ENCODE measurements at places on chromosomes 7 and 10. TPM values are rescaled to one million over a fixed set of nuclear protein-coding genes. Genes with fewer than 3 reads are reported as not detected.
A peak's percentile ranks its signal among the peaks of the same experiment; 100 is the strongest.

- H3K36me3 ChIP-seq: no peaks in the 10 kb centered on the region
- peaks cover 35% of the 10 kb centered on the region for H3K4me1 ChIP-seq
- no peak overlapping the region for H3K27ac ChIP-seq
- DNase-seq: no peak
These were observed 468.7 kb downstream of the KCNMA1 start for GRCh38 chr10:77168861-77169260.

GRCh38 chr7:99839287-99840021 lies 11.6 kb downstream of the CYP3A43 start:
- no peaks in the 10 kb centered on the region for H3K27me3 ChIP-seq
- DNase-seq: peak; percentile 65
- H3K4me1 ChIP-seq: peaks cover 5% of the 10 kb centered on the region
- H3K4me3 ChIP-seq: no peak overlapping the region
- no peaks in the 10 kb centered on the region for H3K36me3 ChIP-seq

GRCh38 chr10:113992471-113993011 lies 51.1 kb upstream of the ADRB1 start:
- peaks cover 4% of the 10 kb centered on the region for H3K4me1 ChIP-seq
- no peaks in the 10 kb centered on the region for H3K36me3 ChIP-seq
- no peak for DNase-seq
- H3K27ac ChIP-seq: no peak overlapping the region
- H3K4me3 ChIP-seq: no peak overlapping the region

- peaks cover 12% of the 10 kb centered on the region for H3K4me1 ChIP-seq
- peak overlapping the region; percentile 12 for H3K27ac ChIP-seq
- peak; percentile 44 for DNase-seq
- H3K36me3 ChIP-seq: peaks cover 48% of the 10 kb centered on the region
- H3K4me3 ChIP-seq: no peak overlapping the region
- H3K27me3 ChIP-seq: no peaks in the 10 kb centered on the region
These were observed 4.9 kb upstream of the PHKG1 start for GRCh38 chr7:56097700-56098099.

DNA sequence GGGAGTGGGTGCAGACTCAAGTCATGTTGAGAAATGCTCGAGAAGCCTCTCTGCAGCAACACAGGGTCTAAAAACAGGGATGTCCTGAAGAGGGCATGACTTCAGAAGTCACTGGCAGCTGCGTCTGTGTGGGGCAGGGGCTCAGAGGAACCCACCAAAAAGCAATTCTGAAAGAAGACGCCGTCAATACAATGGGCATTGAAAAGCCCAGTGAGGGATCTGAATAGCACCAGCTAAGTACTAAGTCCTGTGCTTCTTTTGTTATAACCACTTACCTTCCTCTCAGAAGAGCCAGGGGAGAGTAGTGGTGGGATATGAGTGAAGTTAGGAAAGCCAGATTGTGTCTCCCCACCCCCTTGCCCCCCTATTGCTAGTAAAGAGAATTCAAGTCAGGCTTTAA lies 137.2 kb downstream of the INHBA start:
- DNase-seq: no peak
- H3K27me3 ChIP-seq: no peaks in the 10 kb centered on the region
- no peaks in the 10 kb centered on the region for H3K36me3 ChIP-seq
- no peaks in the 10 kb centered on the region for H3K4me1 ChIP-seq
- H3K4me3 ChIP-seq: no peak overlapping the region

DNA sequence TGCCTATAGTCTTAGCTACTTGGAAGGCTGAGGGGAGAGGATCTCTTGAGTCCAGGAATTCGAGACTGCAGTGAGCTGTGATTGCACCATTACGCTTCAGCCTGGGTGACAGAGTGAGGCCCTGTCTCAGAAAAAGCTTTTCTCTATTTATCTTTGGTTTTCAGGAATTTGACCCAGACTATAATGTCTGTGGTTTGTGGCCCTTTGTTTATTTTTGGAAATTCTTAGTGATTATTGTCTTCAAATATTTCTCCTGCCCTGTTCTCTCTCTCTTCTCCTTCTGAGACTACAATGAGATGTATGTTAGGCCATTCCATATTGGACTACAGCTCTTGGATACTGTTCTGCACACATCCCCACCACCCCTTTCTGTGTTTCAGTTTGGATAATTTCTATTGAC lies 4.7 kb downstream of the MUC12 start:
- H3K4me3 ChIP-seq: no peak overlapping the region
- no peak overlapping the region for H3K27ac ChIP-seq
- peaks cover 9% of the 10 kb centered on the region for H3K27me3 ChIP-seq
- DNase-seq: no peak
- no peaks in the 10 kb centered on the region for H3K4me1 ChIP-seq

DNA sequence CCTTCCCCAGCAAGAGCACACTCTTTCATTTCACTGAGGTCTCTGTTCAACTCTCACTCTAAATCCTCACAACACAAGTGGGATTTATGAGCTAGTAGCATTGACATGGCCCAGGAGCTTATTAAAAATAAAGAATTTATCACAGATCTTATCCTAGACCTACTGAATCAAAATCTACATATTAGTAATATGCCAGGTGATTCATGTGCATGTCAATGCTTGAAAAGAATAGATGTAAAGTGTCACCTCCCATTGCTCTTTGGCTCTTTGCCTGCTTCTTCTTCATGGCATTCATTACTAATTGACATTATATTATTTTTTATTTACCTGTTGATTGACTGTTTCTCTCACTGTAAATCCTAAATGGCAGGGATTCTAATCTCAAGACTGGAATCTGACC lies 459.2 kb upstream of the LRRTM3 start:
- no peak overlapping the region for H3K27ac ChIP-seq
- H3K27me3 ChIP-seq: no peaks in the 10 kb centered on the region
- no peak overlapping the region for H3K4me3 ChIP-seq
- H3K36me3 ChIP-seq: no peaks in the 10 kb centered on the region
- no peak for DNase-seq

GRCh38 chr10:97333601-97334369 lies 744 bp downstream of the FRAT2 start:
- H3K27ac ChIP-seq: peak overlapping the region; percentile 93
- peaks cover 76% of the 10 kb centered on the region for H3K4me1 ChIP-seq
- H3K4me3 ChIP-seq: peak overlapping the region; percentile 89
- H3K27me3 ChIP-seq: no peaks in the 10 kb centered on the region
- H3K36me3 ChIP-seq: peaks cover 18% of the 10 kb centered on the region

The TMEM176B gene
- total RNA-seq: 93.6 TPM

The CLEC5A gene
- not detected for total RNA-seq

The TFPI2 gene
- not detected for total RNA-seq

The ADIRF gene
- total RNA-seq: 98.2 TPM

Measured in stomach (tissue), 19 donors.